ENCODE measurements at places on chromosomes 4 and X. TPM values are rescaled to one million over a fixed set of nuclear protein-coding genes. Genes with fewer than 3 reads are reported as not detected.

CT83 gene
- total RNA-seq = not detected

RPL36A gene
- 845 TPM for total RNA-seq

FAM47A gene
- total RNA-seq = not detected

GABRB1 gene
- total RNA-seq = 0.29 TPM

- no peak for DNase-seq
These were observed 29.2 kb downstream of the GRID2 start for GRCh38 chr4:92333016-92333415.

DNA sequence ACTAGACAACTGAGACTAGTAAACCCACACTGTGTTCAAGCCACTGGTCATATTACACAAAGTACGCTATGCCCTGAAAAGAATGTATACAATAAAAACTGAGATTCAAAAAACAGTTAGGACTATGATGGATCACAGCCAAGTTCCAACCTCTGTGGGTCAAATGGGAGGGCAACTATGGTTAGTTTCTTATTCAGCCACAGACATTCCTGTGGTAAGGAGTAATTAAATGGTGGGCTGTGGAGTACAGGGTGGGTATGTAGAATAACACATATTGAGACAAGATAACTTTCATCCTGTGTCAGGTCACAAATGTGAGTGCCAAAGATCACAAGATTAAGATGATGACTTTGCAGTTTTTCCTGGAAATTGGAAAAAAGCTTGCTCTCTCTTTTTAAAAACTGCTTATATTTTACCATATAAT, 167.2 kb downstream of the NPNT start:
- DNase-seq = peak; percentile 27

- DNase-seq = no peak
These were observed 151.1 kb upstream of the MAMLD1 start for GRCh38 chrX:150211988-150212387.
